A172 (cell line): ENCODE measurements at places on chromosomes 7 and 10.

DNA sequence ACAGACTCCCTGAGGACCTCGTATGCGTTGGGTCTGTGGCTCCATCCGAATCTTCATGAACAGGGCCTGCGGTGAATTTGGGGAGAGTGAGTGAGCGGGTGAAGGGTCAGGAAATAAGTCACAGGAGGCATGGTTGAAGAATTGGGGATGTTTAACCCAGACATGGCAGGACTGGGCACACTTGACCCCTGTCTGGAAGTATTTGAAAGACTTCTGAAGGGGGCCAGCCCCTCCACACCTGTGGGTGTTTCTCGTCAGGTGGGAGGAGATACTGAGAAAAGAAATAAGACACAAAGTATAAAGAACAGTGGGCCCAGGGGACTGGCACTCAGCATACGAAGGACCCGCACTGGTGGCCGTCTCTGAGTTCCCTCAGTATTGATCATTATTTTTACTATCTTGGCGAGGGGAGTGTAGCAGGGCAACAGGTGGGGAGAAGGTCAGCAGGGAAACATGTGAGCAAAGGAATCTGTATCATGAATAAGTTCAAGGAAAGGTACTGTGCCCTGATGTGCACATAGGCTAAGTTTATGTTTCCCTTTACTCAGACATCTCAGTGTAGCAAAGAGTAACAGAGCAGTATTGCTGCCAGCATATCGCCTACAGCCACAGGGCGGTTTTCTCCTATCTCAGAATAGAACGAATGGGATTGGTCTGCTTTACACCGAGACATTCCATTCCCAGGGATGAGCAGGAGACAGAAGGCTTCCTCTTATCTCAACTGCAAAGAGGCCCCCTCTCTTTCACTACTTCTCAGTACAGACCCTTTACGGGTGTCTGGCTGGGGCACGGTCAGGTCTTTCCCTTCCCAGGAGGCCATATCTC, 38.2 kb upstream of the PFKFB3 start:
- DNase-seq = no peak

DNA sequence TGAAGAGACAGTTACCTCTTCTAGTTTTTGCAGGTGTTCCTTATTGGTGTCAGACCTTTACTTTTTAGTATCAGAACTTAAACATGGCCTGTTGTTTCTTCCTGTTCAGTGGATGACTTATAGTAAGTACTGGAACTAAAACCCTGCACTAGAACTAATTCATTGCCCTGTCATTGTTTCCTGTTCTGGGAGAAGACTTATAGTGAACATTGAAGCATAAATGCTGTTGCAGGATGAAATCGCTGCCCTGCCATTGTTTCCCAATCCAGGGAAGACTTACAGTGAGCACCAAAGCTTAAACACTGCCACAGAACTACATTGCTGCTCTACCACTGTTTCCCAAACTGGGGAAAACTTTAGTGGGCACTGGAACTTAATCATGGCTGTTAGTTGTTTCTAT, 13.1 kb downstream of the IPMK start:
- no peak for DNase-seq

DNA sequence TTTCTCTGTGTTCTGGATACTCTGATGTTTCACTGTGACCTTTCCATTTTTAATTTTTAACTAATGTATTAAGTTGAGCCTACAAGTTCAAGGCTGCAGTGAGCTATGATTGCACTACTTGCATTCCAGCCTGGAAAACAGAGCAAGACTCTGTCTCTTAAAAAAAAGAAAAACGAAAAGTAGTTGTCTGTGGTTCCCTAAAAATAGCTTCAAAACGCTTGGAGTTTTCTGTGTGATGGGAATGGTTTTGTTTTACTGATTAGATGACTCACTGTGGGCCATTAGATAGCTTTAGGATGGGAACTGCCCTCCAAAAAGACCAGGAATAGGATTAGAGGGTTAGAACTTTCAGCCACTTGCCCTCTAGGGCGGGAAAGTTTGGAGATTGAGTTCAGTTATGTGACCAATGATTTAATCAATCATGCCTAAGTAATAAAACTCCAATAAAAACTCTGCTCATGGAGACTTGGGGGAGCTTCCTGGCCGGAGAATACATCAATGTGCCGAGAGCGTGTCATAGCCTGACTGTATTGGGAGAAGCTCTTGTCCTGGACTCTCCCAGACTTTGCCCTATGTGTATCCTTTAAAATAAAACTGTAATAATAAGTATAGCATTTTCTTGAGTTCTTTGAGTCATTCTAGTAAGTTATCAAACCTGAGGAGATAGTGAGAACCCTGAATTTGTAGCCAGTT, 147.1 kb downstream of the LYZL1 start:
- peak; percentile 58 for DNase-seq

- peak; percentile 78 for DNase-seq
Observed at GRCh38 chr10:19719284-19719683, 96.9 kb upstream of the PLXDC2 start.

DNA sequence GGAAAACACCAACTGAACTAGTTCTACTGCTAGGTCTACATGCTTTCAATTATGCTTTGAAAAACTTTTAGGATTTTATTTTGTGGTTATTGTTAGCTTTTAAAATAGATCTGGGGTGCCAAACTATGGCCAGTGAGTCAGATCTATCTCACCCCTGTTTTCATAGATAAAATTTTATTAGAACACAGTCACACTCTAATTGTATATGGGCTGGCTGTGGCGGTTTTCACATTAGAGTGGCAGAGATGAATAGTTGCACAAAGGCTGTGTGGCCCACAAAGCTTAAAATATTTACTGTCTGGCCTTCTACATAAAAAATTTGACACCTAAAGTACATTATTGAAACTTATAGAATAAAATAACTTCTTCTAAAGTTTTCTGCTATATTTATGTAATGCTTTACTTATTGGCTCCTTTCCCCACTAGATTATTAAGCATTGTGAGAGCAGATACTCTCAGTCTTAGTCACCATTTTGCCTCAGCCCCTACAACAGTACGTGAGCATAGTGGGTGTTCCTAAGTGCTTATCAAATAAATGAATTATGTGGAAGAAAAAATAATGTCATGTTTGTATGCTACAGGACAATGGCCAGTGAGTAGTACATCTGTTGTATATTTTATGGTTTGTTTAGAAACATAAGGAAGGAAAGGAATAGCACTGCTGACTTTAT, 5.4 kb upstream of the SUV39H2 start:
- DNase-seq = peak; percentile 56

DNA sequence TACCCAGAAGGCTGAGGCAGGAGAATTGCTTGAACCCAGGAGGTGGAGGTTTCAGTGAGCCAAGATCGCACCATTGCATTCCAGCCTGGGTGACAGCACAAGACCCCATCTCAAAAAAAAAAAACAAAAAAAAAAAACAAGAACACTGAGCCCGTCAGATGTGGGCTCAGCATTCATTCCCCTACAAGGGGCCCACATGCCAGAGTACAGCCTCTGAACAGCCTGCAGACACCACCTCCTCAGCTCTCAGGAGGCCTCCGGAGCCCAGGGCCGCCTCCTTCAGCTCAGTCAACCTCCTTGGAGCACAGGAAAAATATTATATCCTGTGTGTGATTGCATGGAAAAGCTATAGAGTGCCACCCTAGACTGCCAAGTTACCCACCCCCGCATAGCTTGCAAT, 112.3 kb downstream of the ABLIM1 start:
- DNase-seq = no peak

- no peak for DNase-seq
Observed at GRCh38 chr7:100847360-100847759, 5.2 kb upstream of the SLC12A9 start.

DNA sequence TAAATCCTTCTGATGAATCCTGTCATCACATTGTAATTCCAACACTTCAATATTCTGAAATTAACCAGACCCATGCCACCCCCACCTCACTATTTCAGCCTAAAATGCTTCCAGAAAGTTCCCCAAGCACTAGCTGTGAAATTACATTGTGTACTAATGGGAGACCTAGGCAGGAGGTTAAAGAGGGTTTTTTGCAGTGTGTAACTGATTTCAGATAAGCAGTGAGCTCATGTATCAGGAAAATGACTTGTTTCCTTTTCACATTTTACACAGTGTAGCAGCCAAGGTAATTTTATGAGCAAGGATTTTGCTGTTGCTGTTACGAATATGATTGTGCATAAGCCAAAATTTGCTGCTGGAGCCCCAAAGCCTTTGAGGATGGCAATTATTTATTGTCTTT, 129.0 kb downstream of the INHBA start:
- DNase-seq = no peak

GRCh38 chr10:114917927-114918672, 19.9 kb upstream of the TRUB1 start:
- DNase-seq = peak; percentile 74

GRCh38 chr7:151925446-151926335, 30.6 kb upstream of the GALNTL5 start:
- no peak for DNase-seq

DNA sequence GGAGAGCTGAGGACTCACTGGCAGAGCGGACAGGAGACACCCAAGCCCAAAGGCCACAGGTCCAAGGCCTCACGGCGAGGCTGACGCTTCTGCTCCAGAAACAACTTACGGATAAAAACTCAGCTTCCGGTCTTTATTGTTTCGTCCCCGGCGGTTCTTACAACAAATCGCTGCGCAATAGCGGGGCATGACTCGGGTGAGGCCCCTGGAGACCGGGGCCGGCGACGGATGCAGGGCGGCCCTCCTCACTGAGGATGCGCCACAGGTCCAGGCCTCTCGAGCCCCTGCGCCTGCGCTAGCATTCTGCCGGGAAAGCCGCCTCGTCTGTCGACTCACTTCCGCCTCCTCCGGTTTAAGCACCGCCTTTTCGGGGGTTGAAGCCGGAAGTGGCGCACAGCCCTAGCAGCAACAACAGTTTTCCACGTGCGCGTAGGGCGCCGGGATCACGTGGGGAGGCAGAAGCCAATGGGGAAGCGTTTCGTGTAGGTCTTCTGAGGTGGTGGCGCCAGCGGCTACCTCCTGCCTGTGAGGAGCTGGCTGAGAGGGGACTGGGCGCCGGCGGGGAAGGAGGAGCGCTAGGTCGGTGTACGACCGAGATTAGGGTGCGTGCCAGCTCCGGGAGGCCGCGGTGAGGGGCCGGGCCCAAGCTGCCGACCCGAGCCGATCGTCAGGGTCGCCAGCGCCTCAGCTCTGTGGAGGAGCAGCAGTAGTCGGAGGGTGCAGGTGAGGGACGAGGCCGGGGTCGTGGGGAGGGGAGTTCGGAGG, at the start of the genes DNAJB9 and THAP5:
Gene DNAJB9, plus strand, starts transcription at position 494 of the 765 bp plus-strand sequence. CDS start 1,853 bp downstream, outside the sequence.
Gene THAP5, minus strand, starts transcription at position 326 of the 765 bp plus-strand sequence. Its CDS starts 137 bp downstream, at position 189.
- peak; percentile 99 for DNase-seq

DNA sequence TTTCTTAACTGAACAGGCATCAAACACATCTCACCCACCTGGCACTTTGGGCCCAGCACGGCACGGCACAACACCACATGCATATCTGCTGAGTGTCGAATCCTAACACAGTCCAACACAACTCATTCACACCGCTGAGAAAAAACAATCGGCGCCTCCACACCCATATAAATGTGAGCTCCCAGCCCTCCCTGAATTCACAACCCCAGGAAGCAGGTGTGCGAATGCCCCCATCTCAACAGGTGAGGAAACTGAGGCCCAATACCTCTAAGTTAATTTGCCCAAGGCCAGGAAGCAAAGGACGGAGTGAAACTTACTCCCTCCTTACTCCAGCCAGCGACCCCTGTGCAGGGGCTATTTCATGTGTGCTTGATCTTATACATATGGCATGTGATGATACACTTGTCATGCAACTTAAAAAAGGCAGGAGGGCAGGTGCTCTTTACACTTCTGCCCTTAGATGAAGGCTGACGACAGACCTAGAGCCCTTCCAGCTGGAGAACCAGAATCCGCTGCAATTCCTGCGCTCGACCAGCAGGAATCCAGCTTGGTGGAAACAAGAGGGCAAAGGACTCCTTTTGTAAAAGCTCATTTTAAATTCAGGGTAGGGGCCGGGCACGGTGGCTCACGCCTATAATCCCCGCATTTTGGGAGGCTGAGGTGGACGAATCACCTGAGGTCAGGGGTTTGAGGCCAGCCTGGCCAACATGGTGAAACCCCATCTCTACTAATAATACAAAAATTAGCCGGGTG, 116.0 kb downstream of the LARP4B start:
- DNase-seq = no peak

DNA sequence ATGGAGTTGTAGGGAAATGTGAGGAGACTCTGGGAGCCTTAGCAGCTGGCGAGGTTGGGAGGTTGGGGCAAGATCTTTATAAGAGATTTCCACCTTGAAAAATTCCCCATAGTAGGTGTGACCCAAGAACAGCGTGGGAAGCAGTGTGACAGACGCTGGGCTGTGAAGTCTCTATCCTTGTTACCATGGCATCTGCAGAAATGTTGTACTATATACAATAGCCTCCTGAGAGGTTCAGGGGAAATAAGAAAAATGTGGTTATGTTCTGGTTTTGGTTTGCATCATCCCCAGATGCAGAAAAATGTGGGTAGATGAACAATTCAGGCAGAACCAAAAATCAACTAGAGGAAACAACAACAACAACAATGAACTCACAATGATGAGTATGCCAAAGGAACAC, 498.6 kb downstream of the SH2D4B start:
- no peak for DNase-seq
